ENCODE measurements at places on chromosomes 2 and 18. TPM values are rescaled to one million over a fixed set of nuclear protein-coding genes. Genes with fewer than 3 reads are reported as not detected.

- DNase-seq: no peak
These were observed 44.2 kb downstream of the TTC27 start for GRCh38 chr2:32671885-32672533.

DNA sequence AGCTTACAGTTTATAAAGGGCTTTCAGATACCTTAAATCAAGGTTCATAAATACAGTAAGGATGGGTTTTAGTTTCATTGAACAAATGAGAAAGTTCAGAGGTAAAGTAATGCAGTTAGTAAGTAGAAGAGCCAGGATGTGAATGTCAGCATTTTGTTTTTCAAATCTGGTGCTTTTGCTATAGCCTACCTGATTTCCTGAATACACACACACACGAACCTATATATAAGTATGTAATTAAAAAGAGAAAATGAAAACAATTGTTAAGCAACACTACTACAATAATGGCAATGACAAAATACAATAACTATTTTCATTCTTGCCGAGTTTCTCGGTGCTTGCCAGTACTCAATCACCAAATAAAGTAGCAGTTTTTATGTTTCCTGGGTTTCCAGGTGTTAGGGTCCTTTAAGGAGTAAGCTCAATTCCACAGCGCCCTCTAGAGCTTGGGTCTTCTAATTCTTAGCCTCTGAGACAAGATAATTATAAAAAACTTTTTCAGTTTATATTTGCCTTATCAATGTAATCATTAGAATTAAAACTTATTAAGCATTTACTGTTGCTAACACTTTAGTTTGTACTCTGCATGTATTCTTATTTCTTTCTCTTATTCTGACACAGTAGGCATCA, 512.9 kb upstream of the ACVR2A start:
- no peak for DNase-seq

DNA sequence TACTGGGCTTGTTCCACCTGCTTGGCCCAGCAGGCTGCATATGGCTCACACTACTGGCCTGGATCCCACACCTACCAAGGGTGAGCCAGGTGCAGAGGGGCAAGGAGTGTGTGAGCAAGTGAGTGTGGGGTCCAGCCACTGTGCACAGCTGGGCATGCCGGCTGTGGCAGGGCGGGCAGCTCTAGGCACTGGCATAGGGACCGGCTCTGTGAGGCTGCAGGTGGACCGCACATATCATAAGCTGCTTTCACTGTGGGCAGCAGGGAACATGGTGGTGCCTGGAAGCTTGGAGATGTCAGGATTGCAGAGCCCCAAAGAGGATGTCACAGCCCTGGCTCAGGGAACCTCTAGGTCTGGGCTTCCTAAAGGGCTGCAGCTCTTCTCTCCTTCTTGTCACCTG, 154.3 kb downstream of the THSD7B start:
- no peak for DNase-seq

DNA sequence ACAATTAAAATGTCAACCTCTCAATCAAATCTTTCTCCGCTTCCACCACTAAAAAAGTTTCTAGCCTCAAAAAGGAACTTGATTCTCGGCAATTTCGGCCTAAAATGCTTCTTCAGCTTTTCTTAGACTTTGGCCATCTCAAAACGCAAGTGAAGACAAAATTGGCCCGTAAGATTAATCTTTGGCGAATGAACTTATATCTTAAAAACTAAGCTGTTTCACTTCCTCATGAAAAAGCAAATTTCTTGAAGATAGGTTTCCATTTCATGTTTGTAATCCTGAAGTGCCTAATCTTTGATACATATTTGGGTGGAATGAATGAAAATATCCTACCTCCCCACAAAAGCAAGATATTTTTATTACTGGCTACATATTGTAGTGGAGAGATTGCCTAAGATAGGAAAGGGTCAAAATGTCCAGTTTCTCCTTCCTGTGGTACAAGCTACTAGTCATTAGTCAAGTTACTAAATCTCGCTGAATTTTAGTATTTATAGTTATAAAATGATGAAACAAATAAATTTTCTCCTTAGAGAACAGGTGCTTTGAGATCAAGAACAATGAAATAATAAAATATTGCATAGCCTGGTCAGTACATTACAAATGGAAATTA, 85.4 kb upstream of the ZEB2 start:
- no peak for DNase-seq

DNA sequence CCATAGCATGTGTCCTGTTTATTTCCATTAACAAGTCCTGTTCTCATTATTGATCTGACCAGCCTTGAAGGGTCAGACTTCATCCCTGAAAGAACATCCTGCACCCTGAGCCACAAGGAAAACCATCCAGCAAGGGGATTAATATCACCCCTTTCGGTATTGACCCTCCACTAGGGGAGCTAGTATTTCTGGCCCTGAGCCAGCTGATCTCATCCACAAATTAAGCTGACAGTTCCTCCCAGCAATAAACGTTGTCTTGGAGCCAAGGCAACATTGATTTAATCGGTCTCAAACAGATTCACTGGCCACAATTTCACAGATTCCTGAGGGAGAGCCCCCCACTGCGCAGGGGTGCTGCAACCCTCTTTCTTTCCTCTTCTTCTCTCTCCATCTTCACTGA, 353.1 kb upstream of the FANCL start:
- DNase-seq: no peak

DNA sequence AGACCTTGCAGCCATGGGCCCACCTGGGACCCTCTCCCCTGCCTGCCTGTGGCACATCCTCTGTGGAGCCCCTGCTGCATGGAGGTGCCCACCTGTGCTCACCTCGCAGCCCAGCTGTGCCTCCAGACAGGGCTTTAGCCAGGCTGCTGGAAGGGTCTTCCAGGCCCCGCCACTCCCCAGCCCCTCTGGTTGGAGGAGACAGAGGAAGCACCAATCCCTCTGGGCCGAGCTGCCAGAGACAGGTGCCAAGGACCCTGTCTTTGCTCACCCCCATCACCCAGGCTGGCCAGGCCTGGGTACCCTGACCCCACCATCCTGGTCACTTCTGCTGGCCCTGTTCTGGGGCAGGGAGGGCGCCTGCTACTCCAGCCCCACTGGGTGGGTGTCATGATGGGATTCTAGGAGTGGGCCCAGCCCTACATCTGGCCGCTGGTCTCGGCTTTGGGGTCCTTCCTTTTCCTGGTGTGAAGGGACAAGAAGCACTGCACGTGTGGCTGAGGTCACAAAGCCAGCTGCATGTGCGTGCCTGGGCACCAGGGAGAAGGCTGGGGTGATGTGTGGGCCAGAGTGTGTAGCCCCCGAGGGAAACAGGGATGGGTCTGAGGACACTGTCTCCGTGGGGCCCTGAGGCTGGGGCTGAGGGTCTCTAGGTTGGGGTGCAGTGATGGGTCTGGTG, 9.3 kb upstream of the NEU4 start:
- no peak for DNase-seq

The LRRTM4 gene
- total RNA-seq: 0.32 TPM

The TANC1 gene
- total RNA-seq: 42.0 TPM

The CNTNAP5 gene
- not detected for total RNA-seq

The SCG2 gene
- 0.48 TPM for total RNA-seq
